HS-27A (cell line): ENCODE measurements at places on chromosomes 3 and 15.

GRCh38 chr15:25061808-25062550, 107.2 kb downstream of the SNRPN start:
- no peak for DNase-seq

DNA sequence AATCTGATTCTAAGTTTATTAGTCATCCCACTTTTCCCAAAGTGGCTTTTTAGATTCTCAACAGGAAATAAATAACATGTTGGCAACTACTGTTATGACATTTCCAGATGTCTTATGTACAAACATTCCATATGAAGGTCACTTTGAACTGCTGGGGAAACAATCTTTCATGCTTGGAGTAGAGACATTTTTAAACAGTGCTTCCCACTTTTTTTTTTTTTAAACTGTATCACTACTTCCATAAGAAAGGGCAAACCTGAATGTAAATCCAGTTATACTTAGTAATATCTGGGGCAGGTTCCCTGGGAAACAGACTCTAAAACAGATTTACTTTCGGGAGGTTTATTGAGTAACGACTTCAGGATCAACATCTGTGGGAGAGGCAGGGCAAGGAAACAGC, 473.8 kb downstream of the TAFA4 start:
- DNase-seq, result no peak

- DNase-seq, result no peak
These were observed 50.4 kb upstream of the ATP2C1 start for GRCh38 chr3:130843441-130843840.

- DNase-seq, result no peak
These were observed 5.4 kb downstream of the LEO1 start for GRCh38 chr15:51966192-51966591.

GRCh38 chr15:60800299-60801072, 321.5 kb upstream of the ICE2 start:
- no peak for DNase-seq

DNA sequence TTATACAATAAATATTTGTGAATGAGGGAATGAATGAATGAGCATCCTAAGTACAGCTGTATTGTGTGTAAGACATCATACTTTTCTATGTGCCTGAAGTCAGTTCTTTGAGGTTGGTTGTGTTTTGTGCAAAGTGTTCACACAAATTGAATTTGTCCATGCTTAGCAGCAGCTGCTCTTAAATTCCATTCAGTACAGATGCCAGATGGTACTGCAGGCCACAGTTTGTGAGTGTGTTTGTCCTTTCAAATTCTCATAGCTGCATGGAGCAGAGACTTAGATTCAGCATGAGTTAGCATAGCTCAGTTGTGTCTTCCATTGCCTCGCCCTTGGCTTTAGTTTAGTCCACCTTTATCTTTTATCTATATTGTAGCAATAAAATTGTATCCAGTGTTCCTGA, 3.8 kb upstream of the ZNF385D start:
- no peak for DNase-seq

DNA sequence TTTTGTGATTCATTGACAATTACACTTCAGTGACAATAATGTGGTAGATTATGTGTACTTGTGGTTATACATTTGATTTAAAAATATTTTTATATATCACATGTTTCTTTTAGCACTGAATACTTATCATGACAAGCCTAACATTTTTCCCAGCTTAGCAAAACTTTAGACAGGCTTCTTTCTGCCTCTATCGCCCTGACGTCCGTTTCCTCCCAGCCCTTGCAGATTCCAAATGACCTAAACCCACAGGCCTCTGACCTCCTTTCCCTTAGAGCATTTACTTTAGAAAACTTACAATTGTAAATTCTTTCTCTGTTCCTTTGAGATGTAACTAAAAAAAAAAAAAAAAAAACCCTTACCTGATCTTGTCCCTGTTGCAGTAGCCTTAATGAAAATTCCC, 326.1 kb downstream of the UNC13C start:
- no peak for DNase-seq

GRCh38 chr15:59419170-59419569, 18.8 kb upstream of the FAM81A start:
- no peak for DNase-seq
